ENCODE measurements at places on chromosomes 7 and 10.

- no peaks in the 10 kb centered on the region for H3K36me3 ChIP-seq
- H3K4me1 ChIP-seq, result no peaks in the 10 kb centered on the region
- DNase-seq, result no peak
- H3K4me3 ChIP-seq, result no peak overlapping the region
Observed at GRCh38 chr10:20978617-20979016, 81.5 kb upstream of the NEBL start.

DNA sequence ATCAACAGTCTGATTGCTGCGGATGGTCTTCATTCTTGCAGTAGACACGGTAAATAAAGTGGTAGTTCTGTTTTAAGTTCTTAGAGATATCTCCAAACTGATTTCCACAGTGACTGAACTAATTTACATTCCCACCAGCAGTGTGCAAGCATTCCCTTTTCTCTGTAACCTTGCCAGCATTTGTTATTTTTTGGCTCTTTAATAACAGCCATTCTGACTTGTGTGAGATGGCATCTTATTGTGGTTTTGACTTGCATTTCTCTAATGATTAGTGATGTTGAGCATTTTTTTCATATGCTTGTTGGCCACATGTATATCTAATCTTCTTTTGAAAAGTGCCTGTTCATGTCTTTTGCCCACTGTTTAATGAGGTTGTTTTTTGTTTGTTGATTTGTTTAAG is 30.2 kb upstream of the CXCL12 start:
- no peak for DNase-seq
- H3K27me3 ChIP-seq, result no peaks in the 10 kb centered on the region
- H3K4me1 ChIP-seq, result no peaks in the 10 kb centered on the region

DNA sequence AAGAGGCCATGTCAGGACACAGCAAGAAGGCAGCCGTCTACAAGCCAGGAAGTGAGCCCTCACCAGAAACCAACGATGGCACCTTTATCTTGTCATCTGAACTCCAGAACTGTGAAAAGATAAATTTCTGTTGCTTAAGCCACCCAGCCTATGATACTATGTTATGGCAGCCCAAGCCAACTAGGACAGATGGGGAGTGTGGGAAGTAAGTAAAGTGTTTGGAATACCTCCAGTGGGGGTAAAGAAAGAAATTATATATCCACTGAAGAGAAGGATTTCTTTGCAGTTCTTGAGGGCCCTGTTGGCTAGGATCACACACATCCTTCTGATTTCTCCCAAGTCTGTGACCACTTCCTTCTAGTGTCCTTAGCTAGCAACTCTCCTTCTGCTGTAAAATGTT is 384.4 kb downstream of the TNS3 start:
- H3K4me3 ChIP-seq, result no peak overlapping the region
- DNase-seq, result no peak
- no peaks in the 10 kb centered on the region for H3K36me3 ChIP-seq
- no peak overlapping the region for H3K27ac ChIP-seq

- peaks cover 2% of the 10 kb centered on the region for H3K4me1 ChIP-seq
- no peaks in the 10 kb centered on the region for H3K36me3 ChIP-seq
- H3K4me3 ChIP-seq, result peak overlapping the region; percentile 91
Observed at GRCh38 chr7:117870448-117871130, 2.7 kb downstream of the CTTNBP2 start.

DNA sequence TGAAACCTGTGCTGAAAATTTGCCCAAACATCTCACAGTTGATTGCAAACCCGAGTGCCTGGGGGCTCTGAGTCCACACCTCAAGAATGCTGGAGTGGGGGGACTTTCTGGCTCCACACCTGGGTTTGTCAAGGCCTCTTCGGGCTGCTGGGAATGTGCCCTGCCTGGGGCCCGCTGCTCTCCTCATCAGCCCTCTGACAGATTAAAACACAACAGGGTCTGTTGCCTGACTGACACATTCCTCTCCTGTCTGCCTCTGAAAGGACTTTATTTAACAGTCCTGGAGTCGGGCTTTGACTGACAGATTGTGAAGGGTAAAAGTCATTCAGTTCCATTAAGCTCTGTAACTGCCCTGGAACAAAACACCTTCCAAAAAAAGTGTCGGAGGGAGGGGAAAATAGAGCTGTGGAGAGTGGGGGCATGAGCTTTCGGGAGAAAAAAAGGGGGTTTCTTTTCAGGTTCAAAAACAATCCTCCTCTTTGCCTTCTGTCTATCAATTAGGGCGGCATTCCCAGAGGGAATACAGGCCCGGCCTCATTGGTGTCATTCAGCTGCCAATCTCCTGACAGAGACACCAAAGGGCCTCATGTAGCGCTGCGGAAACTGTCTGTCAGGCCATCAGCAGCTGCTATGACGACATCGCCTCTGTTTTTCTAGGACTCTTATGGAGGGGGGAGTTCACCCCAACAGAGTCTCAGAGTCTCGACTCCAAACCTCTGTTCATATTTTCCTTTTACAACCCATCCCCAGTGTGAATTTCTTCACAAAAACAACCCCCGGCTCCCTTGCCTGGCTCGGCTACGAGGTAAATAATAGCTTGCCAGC is 398.8 kb upstream of the NFE2L3 start:
- H3K27me3 ChIP-seq, result no peaks in the 10 kb centered on the region
- H3K4me1 ChIP-seq, result 0 out of 2 replicates have a peak, but pooled peaks cover 4% of the 10 kb centered on the region
- H3K4me3 ChIP-seq, result no peak overlapping the region
- no peak overlapping the region for H3K27ac ChIP-seq

GRCh38 chr7:151838861-151839381 is 38.0 kb downstream of the PRKAG2 start:
- H3K4me1 ChIP-seq, result no peaks in the 10 kb centered on the region
- no peaks in the 10 kb centered on the region for H3K36me3 ChIP-seq
- no peak for DNase-seq
- H3K4me3 ChIP-seq, result no peak overlapping the region
- no peak overlapping the region for H3K27ac ChIP-seq

GRCh38 chr10:61964949-61965702 is 63.6 kb downstream of the ARID5B start:
- DNase-seq, result no peak
- no peak overlapping the region for H3K27ac ChIP-seq
- no peak overlapping the region for H3K4me3 ChIP-seq
- H3K4me1 ChIP-seq, result no peaks in the 10 kb centered on the region

GRCh38 chr7:41825927-41826480 is 123.1 kb upstream of the INHBA start:
- H3K4me1 ChIP-seq, result no peaks in the 10 kb centered on the region
- H3K4me3 ChIP-seq, result no peak overlapping the region
- DNase-seq, result no peak
- peaks cover 3% of the 10 kb centered on the region for H3K36me3 ChIP-seq
- H3K27me3 ChIP-seq, result no peaks in the 10 kb centered on the region
- no peak overlapping the region for H3K27ac ChIP-seq

- no peaks in the 10 kb centered on the region for H3K36me3 ChIP-seq
- no peak for DNase-seq
- H3K4me3 ChIP-seq, result no peak overlapping the region
- no peaks in the 10 kb centered on the region for H3K4me1 ChIP-seq
Observed at GRCh38 chr10:94012834-94013233, 19.1 kb downstream of the PLCE1 start.

DNA sequence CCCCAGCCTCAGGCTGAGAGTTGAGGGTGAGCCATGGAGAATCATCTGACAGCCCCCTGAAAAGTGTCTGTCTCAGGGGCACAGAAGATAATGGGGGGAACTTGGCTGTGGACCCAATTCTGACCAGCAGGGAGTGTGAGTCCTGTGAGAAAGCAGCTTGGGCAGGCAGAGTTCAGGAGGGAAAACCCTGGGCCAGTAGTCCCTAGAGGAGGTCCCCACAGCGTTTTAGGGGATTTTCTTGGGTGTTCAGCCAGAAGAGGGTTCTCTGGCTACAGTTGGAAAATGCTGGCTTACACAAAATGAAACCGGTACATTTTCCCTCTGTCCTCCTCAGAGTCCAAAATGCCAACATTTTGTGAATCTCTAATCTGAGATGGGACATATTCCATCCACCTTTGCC is 35.8 kb upstream of the TRIM8 start:
- no peaks in the 10 kb centered on the region for H3K36me3 ChIP-seq
- no peaks in the 10 kb centered on the region for H3K4me1 ChIP-seq
- DNase-seq, result no peak

DNA sequence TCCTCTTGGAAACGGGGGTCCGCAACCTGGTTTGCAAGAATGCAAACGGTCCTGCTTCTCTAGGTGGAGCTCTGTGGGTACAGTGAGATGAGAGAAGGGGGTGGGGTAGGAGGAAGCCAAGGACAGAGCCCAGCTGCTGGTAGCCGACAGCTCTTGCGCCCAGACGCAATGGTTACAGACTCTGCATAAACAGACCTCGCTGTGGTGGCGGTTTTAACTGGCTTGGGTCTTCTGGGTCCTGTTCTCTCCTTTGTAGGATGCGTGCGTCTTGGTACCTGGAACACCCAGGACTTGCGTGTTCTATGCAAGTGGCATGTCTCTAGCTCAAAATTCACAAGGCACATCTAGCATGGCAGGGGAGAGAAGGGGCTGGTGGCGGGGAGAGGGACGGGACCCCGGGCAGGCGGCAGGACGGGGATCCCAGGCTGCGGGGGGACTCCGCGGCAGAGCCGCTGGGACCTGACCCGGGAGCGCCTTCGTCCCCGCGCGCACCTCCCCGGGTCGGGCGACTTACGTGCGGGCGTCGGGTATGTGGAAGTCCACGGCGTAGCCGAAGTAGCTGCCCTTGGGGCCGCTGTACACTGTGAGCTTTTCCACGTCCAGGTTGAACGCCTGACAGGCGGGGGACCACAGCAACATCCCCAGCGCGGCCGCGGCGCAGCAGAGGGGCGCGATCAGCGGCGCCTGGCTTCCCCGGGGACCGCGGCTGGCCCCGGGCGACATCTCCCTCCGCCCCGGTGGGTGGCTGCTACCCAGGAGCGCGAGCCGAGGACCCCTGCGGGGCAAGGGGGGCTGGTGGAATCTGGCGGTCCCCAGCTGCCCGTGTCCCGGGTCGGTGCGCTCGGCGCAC is 448 bp downstream of the ITGA8 start:
- no peaks in the 10 kb centered on the region for H3K4me1 ChIP-seq
- peak overlapping the region; percentile 94 for H3K4me3 ChIP-seq

- no peak for DNase-seq
- no peak overlapping the region for H3K27ac ChIP-seq
- no peaks in the 10 kb centered on the region for H3K4me1 ChIP-seq
- H3K27me3 ChIP-seq, result no peaks in the 10 kb centered on the region
- H3K36me3 ChIP-seq, result no peaks in the 10 kb centered on the region
Observed at GRCh38 chr7:77368974-77369373, 47.2 kb downstream of the GSAP start.

GRCh38 chr10:116385994-116386809 is 41.4 kb upstream of the PNLIPRP3 start:
- H3K4me3 ChIP-seq, result no peak overlapping the region
- no peak for DNase-seq
- H3K4me1 ChIP-seq, result no peaks in the 10 kb centered on the region

DNA sequence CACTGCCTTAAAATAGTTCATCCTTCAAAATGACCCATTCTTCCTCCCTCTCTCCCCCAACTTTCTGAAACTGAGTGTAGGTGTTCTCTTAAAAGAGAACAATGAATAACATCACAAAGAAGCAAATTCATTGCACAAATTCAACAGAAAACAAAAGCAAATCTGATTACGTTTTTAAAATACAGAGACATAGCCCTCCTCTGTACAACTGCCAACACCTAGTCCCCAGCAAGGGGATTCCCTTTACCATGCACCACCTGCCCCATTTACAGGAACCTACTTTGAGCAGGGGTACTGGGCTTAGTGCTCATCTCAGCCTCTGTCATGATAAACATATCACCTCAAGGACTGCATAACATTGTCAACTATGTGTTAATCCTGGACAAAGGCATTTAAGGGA is 302.8 kb upstream of the AOAH start:
- peaks cover 6% of the 10 kb centered on the region for H3K4me1 ChIP-seq
- no peaks in the 10 kb centered on the region for H3K36me3 ChIP-seq
- no peak overlapping the region for H3K4me3 ChIP-seq
- H3K27me3 ChIP-seq, result no peaks in the 10 kb centered on the region
- DNase-seq, result no peak

GRCh38 chr10:110430340-110431273 is 67.1 kb upstream of the DUSP5 start:
- DNase-seq, result no peak
- H3K27me3 ChIP-seq, result no peaks in the 10 kb centered on the region
- H3K27ac ChIP-seq, result no peak overlapping the region
- H3K4me3 ChIP-seq, result no peak overlapping the region
- no peaks in the 10 kb centered on the region for H3K4me1 ChIP-seq
- H3K36me3 ChIP-seq, result no peaks in the 10 kb centered on the region

- H3K36me3 ChIP-seq, result no peaks in the 10 kb centered on the region
- no peaks in the 10 kb centered on the region for H3K27me3 ChIP-seq
- H3K4me1 ChIP-seq, result peaks cover 7% of the 10 kb centered on the region
- no peak overlapping the region for H3K27ac ChIP-seq
- DNase-seq, result no peak
- peak overlapping the region; percentile 67 for H3K4me3 ChIP-seq
Observed at GRCh38 chr7:74290553-74290950, 1.3 kb downstream of the CLIP2 start.

GRCh38 chr7:149431486-149432120 is 29.3 kb downstream of the ZNF777 start:
- no peaks in the 10 kb centered on the region for H3K27me3 ChIP-seq
- H3K4me3 ChIP-seq, result no peak overlapping the region
- H3K4me1 ChIP-seq, result no peaks in the 10 kb centered on the region
- H3K27ac ChIP-seq, result no peak overlapping the region

GRCh38 chr7:157268540-157268939 is 68.3 kb upstream of the DNAJB6 start:
- peaks cover 50% of the 10 kb centered on the region for H3K36me3 ChIP-seq
- no peak for DNase-seq
- H3K27me3 ChIP-seq, result no peaks in the 10 kb centered on the region
- H3K4me1 ChIP-seq, result no peaks in the 10 kb centered on the region

GRCh38 chr7:68862261-68862660 is 736.0 kb upstream of the AUTS2 start:
- H3K4me1 ChIP-seq, result peaks cover 3% of the 10 kb centered on the region
- no peak for DNase-seq
- no peak overlapping the region for H3K27ac ChIP-seq

DNA sequence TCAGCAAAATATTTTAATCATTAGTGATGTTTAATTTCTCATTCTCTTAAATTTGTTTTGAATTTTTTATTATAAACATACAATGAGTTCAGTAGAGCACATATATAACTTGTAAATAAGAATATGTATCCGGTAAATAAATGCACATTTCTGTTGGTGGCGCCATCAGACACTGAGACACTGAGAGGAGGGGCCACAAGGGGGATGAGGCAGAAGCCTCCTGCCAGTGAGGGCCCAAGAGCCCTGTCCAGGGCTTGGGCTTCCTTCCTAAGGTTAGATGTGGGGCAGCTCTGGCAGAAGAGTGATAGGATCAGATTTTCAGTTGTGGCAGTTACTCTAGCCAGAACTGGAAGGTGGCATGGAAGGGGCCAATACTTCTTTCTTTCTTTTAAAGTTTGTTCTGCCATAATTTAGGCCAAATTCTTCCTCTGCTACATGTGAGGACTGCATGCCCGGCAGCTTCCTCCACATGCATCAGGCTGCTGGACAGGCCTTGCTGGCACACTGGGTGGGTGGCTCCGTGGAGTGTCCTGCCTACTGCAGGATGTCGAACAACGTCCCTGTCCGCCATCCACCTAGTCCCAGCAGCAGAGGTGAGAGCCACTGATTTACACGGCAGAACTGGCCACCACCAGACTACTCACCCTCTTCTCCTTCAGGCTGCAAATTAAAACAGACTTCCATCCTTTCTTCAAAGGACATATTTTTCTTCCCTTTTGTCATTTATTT is 13.2 kb downstream of the PTPRN2 start:
- H3K36me3 ChIP-seq, result peaks cover 5% of the 10 kb centered on the region
- no peak overlapping the region for H3K4me3 ChIP-seq
- H3K27me3 ChIP-seq, result no peaks in the 10 kb centered on the region
- no peak for DNase-seq
- H3K27ac ChIP-seq, result no peak overlapping the region
- no peaks in the 10 kb centered on the region for H3K4me1 ChIP-seq

GRCh38 chr10:102935505-102935904 is 17.4 kb downstream of the CNNM2 start:
- H3K36me3 ChIP-seq, result peaks cover 8% of the 10 kb centered on the region
- H3K27ac ChIP-seq, result no peak overlapping the region
- no peaks in the 10 kb centered on the region for H3K4me1 ChIP-seq
- no peak for DNase-seq

Data from H9 (cell line).